Foreskin keratinocyte (primary cell): ENCODE measurements at places on chromosomes 16 and 17. TPM values are rescaled to one million over a fixed set of nuclear protein-coding genes. Genes with fewer than 3 reads are reported as not detected.

Gene TNFSF13
- 2.4 and 2.6 TPM in 2 replicates for total RNA-seq

Gene RDM1
- 0.85 and 1.8 TPM in 2 replicates for total RNA-seq

Gene CNGB1
- total RNA-seq, result 0.14 and 0.25 TPM in 2 replicates

Gene TBC1D28
- not detected in 2 replicates for total RNA-seq

Gene MEOX1
- 0.17 and 0.18 TPM in 2 replicates for total RNA-seq

Gene KCNJ12
- total RNA-seq, result 0.11 and 0.14 TPM in 2 replicates

Gene RAB26
- total RNA-seq, result 0.42 and 0.44 TPM in 2 replicates

Gene RASD1
- 0.10 and 0.11 TPM in 2 replicates for total RNA-seq

Gene SOX9
- 50.5 and 66.3 TPM in 2 replicates for total RNA-seq

Gene CTRB2
- not detected in 2 replicates for total RNA-seq

Gene HS3ST3B1
- total RNA-seq, result 1.8 and 2.1 TPM in 2 replicates

Gene ZSCAN10
- total RNA-seq, result not detected in 2 replicates

Gene GP1BA
- not detected in 2 replicates for total RNA-seq

Gene RNU2-1
- not detected in 2 replicates for total RNA-seq

Gene CDH8
- 0.21 and 0.37 TPM in 2 replicates for total RNA-seq

Gene CCL16
- not detected in 2 replicates for total RNA-seq

Gene MEFV
- total RNA-seq, result not detected in 2 replicates

Gene ETV4
- 57.4 and 61.2 TPM in 2 replicates for total RNA-seq

Gene SGCA
- total RNA-seq, result not detected in 2 replicates
